ENCODE measurements at places on chromosomes 6 and 20.
A peak's percentile ranks its signal among the peaks of the same experiment; 100 is the strongest.

DNA sequence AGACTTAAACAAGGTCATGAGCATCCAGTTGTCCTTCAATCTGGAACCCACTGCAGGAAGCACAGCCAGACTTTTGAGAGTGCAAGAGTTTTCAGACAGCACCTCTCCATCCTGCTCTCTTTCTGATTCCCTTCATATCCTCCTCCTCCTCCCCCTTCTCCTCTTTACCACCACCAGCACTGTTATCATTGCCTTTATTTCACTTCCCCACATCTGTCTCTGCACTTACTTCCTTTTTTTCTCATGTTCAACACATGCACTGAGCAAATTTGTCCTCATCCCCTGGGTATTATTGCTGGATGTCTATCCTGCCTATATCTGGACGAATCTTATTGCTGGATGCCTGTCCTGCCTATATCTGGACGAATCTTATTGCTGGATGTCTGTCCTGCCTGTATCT, 554.8 kb downstream of the DHX35 start:
- DNase-seq = no peak

DNA sequence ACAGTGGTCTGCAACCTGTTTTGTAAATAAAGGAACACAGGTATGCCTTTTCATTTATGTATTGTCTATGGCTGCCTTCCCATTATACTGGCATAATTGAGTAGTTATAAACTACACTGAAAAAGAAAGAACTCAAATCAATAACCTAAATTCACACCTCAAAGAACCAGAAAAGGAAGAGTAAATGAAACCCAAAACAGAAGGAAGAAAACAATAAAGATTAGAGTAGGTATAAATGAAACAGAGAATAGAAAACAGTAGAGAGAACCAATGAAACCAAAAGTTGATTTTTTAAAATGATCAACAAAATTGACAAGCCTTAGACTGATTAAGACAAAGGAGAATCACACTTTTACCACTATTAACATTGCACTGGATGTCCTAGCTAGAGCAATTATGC, 34.7 kb downstream of the FAM184A start:
- no peak for DNase-seq

GRCh38 chr6:8589941-8590729, 154.8 kb upstream of the SLC35B3 start:
- peak; percentile 37 for DNase-seq

DNA sequence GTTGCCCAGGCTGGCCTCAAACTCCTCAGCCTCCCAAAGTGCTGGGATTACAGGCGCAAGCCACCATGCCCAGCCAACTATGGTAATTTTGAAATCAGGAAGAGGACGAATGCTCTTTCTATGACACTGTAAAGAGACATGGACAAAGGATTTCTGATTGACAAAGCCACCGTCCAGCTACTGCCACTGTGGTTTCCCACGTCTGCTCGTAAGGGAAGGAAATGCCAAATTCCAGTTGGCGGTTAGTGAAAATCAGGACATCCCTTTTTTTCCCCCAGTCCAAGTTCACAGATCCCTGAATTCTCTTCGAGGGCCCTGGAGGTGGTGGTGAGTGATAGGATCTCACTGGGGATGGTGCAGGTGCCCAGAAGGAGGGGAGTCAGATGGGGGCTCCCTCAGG, 31.2 kb downstream of the SNAI1 start:
- DNase-seq = no peak

- DNase-seq = no peak
Measured at GRCh38 chr6:145669627-145670034, 65.7 kb downstream of the EPM2A start.

DNA sequence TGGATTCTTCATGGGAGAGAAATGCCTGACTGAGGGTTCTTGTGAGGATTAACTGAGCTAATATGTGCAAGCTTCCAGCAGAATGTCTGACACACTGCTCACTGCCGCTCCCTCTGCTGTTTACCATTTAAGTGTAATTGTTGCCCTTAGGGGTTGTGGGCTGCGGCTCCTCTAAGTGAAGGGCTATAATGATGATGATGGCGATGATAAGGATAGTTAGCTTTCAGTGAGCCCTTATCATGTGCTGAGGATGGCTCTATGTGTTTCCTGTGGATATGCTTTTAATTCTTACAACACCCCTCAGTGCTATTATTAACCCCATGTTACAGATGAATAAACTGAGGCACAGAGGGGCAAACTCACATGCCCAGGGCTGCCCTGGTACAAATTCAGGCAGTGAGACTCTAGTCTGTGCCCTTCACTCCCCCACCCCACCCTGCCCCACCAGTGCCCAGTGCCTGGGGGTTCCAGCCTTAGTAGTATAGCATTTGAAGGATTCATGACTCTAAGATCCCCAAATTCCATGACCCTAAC, 33.4 kb downstream of the TGM2 start:
- no peak for DNase-seq

- DNase-seq = no peak
Measured at GRCh38 chr20:5675103-5676091, 74.8 kb upstream of the SHLD1 start.

Data from RPMI8226 (cell line).